ENCODE measurements at places on chromosomes 1 and 21. TPM values are rescaled to one million over a fixed set of nuclear protein-coding genes. Genes with fewer than 3 reads are reported as not detected.

ADPRS gene
- 21.0 TPM for total RNA-seq

CDKN2C gene
- 12.7 TPM for total RNA-seq

LCE1C gene
- not detected for total RNA-seq

ADGRL4 gene
- total RNA-seq: not detected

BMP8B gene
- 4.3 TPM for total RNA-seq

IGSF9 gene
- 0.22 TPM for total RNA-seq

F13B gene
- total RNA-seq: not detected

PTGS2 gene
- 9.0 TPM for total RNA-seq

FCRL6 gene
- not detected for total RNA-seq

SPOCD1 gene
- total RNA-seq: 7.8 TPM

SGIP1 gene
- total RNA-seq: not detected

REN gene
- not detected for total RNA-seq

TAL1 gene
- not detected for total RNA-seq

KRTAP10-6 gene
- total RNA-seq: not detected

FCRLB gene
- 2.2 TPM for total RNA-seq

DNALI1 gene
- not detected for total RNA-seq

LYSMD1 gene
- total RNA-seq: 6.1 TPM

BSND gene
- total RNA-seq: not detected

OR2G6 gene
- total RNA-seq: not detected

ERRFI1 gene
- total RNA-seq: 86.0 TPM

NBPF10 gene
- 0.49 TPM for total RNA-seq

KCNA3 gene
- not detected for total RNA-seq

SLC6A9 gene
- 14.6 TPM for total RNA-seq

TIE1 gene
- not detected for total RNA-seq

C1orf87 gene
- total RNA-seq: not detected

PRAMEF13 gene
- total RNA-seq: not detected

ANKRD65 gene
- total RNA-seq: not detected

ADORA1 gene
- 0.73 TPM for total RNA-seq

MNDA gene
- total RNA-seq: not detected

C1QA gene
- not detected for total RNA-seq

SYT11 gene
- 1.3 TPM for total RNA-seq

SHC1 gene
- 144 TPM for total RNA-seq

TRAF3IP3 gene
- total RNA-seq: not detected

CDK18 gene
- total RNA-seq: 1.3 TPM

UBL4B gene
- not detected for total RNA-seq

PIK3CD gene
- 6.6 TPM for total RNA-seq

CFAP57 gene
- 0.26 TPM for total RNA-seq

CTH gene
- total RNA-seq: 1.5 TPM

CA6 gene
- total RNA-seq: not detected

Measured in A549 treated with RU486 at 1 μM for 4 hours (cell line).